ENCODE measurements at places on chromosomes 4 and X. TPM values are rescaled to one million over a fixed set of nuclear protein-coding genes. Genes with fewer than 3 reads are reported as not detected.

KCTD8 gene
- 0.19 TPM for total RNA-seq

TMA16 gene
- 9.6 TPM for total RNA-seq

PRDM8 gene
- 1.2 TPM for total RNA-seq

SLC2A9 gene
- 9.6 TPM for total RNA-seq

XAGE2 gene
- total RNA-seq = not detected

BST1 gene
- 3.8 TPM for total RNA-seq

GRCh38 chr4:126957987-126958386 is 674.8 kb upstream of the INTU start:
- no peak for DNase-seq

DNA sequence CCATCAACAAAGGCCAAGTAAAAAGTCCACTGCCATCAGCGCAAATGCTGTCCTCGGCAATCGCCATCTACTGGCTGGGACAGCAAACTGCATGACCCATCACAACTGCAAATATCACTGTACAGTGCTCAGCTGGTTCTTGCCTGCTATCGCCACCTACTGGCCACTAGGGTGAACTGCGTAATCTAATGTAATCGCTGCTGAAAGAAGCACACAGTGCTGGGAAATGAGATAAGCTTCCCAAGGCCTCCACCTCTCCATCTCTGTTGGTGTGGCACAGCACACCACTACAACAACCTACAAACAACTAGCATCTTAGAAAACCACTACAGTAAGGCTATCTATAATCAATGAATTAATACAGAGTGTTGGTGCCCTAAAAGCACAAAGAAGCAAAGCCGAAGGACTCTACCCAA is 298.3 kb downstream of the TEX13A start:
- no peak for DNase-seq

DNA sequence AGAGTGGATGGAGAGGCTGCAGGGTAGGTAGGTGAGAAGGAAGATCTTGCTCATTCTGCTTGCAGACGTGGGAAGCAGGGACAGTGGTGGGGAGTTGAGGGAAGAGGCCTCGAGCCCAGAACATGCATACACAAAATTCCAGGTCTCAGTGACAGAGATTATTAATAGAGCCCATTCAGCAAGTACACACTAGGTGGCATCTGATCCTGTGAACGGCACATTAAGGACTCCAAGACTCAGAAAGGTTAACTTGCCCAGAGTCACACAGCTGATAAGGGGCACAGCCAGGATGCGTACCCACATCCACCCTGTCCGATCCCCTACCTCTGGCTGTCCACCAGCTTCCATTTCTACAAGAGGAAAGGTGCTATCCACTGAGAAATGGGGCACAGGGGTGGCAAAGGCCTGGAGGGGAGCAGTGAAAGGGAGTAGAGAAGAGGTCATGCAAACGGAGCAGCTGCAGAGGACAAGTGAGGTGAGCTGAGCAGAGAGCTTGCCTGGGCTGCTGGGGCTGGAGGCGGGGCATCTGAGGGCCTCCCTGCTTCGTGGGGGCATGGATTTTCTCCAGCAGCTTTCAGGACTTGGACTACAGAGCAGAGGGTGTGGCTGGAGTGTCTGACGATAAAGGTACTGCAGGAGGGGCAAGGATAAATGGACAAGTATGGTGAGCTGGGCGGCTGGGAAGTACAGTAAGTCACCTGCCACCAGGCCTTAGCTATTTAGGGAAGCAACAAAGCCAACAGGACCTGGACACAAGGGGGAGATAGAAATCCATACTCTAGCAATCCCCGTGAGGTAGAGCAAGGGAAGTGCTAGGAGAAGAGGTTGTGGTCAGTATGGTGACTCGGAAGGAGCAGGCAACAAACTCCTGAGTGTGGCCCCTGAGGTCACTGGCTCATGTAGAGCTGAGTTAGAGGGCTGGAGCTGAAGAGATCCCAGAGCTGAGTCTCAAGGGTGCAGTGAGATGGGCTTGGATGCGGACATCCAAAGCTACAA is 11.2 kb downstream of the IDS start:
- DNase-seq = no peak

GRCh38 chr4:107824350-107825071 is at the start of gene SGMS2:
Gene SGMS2 (plus strand): TSS chr4:107824932. CDS start chr4:107895554, 70,622 bp downstream.
- DNase-seq = peak; percentile 93

DNA sequence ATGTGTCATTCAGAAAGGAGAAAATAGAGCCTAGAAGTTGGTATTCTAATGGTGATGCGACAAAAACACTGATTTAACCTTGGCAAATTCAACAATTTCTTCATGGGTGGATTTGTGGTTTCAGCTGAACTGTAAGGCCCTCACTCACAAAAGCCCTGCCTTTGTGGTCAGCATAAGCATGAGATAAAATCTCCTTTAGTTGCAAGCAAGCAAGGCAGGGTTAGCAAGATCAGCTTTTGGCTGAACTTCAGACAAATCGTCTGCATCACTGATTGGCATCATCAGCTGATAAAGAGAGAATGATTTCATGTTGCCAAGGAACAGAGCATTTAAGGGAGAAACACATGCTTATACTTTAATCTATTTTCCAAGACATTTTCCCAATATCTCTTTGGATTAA is 2582.2 kb downstream of the PCDH7 start:
- DNase-seq = no peak
